ENCODE measurements at places on chromosomes 7 and 10.

GRCh38 chr7:99014113-99014985 lies 129.6 kb downstream of the SMURF1 start:
- DNase-seq = no peak

DNA sequence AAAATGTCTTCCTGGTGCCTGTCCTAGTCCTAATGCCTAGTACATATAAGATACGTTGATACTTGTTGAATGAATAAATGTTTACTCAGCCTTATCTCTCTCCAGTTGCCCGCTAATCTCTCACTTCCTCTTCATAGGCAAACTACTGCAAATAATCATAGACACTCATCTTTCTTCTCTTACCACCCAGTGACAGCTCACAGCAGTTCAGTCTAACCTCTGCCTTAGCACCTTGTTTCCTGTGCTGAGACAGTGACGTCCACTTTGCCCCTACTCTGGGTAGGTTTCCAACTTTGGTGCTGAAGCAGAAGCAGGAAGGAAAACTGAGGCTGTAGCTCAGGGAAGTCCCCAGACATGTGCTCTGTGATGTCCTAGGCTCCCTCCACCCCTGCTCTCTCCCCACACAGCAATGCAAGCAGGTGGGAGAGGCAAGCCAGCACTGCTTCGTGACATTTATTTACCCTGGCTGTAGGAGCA lies 45.5 kb upstream of the RHOBTB1 start:
- no peak for DNase-seq

DNA sequence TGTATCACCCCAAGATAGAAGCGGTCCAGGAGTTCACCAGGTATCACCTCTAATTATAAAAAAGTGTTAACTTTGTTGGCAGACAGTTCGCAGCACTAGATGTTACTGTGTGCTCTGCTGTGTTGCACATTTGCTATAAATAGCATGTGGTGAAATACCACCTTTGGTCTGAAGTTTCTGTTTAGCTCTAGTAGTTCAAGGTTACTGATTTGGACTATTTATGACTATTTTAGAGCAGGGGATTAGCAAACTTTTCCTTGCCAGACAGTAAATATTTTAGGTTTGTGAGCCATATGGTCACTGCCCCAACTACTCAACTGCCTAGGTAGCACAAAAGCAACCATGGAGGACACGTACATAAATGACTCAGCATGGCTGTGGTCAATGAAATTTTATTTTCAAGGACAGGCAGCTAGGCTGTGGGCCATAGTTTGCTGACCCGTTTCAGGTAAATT lies 16.5 kb downstream of the DENND10 start:
- DNase-seq = no peak

DNA sequence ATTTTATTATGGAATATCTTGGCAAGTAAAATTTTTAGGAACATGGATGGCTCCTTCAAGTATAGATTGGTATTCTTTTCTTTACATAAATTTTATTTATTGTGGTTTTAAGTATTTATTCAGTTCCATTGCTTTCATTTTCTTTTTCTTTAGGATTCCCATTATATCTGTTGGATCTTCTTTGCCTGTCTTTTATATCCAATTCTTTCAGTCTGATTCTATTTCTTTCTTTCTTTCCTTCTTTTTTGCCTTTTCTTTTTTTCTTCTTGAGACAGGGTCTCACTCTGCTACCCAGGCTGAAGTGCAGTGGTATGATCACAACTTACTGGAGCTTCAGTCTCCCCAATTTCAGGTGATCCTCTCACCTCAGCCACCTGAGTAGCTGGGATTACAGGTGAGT lies 74.2 kb upstream of the GLI3 start:
- no peak for DNase-seq

- no peak for DNase-seq
These were observed 62.2 kb downstream of the GFRA1 start for GRCh38 chr10:116210588-116211346.

DNA sequence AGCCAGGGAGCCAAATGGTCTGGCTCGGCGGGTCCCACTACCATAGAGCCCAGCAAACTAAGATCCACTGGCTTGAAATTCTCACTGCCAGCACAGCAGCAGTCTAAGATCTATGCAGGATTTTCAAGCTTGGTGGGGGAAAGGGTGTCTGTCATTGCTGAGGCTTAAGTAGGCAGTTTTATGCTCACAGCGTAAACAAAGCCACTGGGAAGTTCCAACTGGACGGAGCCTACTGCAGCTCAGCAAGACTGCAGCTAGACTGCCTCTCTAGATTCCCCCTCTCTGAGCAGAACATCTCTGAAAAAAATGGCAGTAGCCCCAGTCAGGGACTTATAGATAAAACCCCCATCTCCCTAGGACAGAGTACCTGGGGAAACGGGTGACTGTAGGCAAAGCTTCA lies 277.6 kb upstream of the PHF14 start:
- DNase-seq = no peak

DNA sequence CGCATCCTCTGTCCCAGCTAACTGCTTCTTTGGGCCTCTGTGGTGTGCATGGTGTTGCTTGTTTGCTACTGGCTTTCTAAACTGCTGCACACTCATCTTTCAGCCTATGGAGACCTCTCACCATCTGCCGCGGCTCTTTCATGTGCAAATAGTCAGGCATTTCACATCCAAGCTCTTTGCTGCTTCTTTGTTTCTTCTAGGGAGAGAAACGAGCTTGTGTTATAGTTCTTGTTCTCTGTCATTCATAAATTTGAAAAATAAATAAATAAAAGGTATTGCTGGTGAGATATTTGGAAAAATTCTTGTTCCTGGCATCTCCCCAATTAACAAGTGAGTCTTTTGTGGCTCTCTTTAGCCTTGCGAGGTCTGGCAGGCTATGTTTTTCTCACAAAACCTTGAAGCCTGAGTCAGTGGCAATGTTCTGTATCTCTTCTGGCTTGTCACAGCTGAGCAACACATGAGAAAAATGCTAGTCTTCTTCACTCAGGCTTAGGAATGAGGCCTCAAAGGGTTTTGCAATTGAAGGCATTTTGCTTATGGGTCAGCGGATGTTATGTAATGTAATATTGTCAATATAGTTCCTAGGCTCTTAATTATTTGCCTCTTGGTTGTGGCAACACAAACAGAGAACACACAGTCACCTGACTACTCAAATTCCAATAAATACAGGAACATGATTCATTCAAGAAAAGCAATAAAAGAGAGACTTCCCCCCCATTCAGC lies 274.0 kb downstream of the FRMD4A start:
- no peak for DNase-seq

DNA sequence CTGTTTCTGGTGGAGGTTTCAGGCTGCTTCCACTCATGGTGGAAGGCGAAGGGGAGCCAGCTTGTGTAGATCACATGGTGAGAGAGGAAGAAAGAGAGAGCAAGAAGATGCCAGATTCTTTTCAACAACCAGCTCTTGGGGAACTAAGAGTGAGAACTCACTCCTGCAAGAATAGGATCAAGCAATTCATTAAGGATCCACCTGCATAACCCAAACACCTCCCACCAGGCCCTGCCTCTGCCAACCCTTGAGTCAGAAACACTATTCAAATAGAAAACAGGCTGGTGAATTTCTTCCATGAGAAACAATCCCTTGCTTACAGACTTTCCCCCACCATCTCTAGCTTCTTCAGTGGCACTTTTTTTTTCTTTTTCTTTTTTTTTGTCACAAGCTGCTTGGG lies 317.2 kb downstream of the GPR158 start:
- DNase-seq = no peak

- no peak for DNase-seq
These were observed 29.0 kb upstream of the ADAM12 start for GRCh38 chr10:126417220-126417825.

- no peak for DNase-seq
These were observed 664.9 kb downstream of the SUGCT start for GRCh38 chr7:40799493-40800403.

- no peak for DNase-seq
These were observed 9.2 kb downstream of the HERPUD2 start for GRCh38 chr7:35685781-35686180.

DNA sequence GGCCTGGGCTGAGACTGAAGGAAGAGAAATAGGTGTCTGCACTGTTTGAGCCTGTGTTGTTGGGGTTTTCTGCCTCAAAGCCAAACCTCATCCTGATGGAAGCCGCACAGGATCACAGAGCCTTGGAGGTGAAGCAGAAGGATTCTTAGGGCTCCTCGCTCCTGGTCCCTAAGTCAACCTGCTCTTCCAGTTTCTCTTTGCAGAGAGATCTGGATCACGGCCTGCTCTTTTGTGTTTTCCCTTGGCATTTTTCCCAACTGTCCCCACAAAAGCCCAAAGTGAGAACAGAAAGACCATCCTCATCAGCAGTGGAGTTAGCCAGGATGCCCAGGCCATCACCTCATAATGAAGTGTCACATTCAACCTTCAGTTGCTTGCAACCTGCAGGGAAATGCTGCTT lies 20.3 kb upstream of the PPIA start:
- DNase-seq = no peak

DNA sequence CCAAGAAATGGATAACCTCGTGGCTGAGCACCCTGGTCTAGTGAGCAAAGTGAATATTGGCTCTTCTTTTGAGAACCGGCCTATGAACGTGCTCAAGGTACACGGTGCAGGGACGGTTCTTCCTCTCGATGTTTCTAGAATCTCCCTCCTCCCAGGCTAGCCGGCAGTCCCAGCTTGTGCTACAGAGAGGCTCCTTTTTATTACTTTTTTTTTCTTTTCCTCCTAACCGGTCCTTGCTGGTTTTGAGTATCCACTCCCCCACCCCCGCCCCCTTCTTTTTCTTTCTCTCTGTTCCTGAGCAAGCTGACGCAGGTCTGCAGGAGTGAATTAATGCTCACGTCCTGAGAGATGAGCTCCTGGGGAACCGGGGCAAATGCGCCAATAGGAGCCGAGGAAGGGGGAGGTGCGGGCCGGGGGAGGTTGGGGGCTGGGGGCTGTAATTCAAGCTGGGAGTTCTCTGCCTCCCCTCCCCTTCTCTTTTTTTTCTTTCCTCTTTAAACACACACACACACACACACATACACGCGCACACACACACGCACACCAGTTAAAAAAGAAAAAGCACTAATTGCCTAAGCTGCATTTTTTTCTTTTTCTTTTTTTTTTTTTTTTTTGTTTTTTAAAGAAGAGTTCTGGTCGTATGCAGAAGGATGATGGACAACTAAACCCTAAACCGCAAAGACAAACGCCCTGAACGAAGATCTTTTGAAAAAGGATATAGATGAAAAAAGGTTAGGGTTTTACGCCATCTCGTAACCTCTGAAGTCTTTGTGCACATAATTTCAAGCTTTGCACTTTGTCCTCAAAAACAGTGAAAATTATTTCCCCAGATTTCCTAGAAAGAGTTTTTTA lies 6.6 kb downstream of the CPA2 start:
- DNase-seq = no peak

DNA sequence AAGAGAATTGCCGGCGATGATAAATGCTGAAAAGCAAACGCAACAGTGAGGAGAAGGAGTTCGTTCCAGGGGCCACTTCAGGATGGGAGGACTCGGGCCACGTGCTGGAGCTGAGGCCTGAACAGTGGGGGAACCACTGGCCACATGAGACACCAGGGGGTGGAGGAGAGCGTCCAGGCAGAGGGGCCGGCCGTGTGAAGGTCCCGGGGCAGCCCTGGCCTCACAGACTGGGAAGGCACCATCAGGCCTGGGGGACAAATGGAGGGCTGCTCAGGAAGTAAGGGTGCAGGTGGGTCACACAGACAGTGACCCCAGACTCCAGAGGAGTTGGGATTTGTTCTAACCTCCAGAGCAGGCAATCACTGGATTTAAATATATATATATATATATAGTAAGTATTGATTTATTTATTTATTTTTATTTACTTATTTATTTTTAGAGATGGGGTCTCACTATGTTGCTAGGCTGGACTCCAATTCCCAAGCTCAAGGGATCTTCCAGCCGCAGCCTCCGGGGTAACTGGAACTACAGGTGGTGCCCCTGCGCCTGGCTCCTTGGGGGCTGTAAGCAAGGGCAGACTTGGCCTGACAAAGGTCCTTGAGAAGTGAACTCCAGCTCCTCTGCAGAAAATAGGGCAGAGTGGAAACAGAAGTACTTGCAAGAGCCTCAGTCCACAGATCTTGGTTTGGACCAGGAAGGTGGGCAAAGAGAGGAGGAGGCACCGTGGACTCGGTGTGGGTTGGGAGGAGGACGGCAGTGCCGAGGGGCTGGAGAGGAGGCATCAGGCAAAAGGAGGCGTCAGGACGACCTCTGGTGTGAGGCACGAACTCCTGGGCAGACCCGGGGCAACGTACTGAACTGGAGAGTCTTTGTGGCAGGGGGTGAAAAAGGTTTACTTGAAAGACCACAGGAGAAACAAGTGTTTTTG lies 57.3 kb downstream of the TCERG1L start:
- no peak for DNase-seq

DNA sequence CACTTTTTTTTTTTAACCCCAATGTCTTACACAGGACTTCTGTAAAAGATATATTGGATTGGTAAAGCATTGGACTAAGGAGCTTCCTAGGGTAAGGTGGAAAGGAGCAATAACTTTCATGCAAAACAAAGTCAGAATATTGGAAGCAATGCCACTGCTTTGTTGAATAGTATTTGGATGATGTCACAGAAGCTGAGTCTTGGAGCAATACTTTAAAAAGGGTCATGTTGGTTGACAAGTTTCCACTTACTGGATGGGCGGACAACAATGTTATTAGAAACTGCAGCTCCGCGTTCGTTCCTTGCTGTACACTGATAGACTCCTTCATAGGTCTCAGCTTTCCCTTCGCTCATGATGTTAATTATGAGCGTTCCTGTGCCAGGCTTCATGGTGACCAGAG lies 101.9 kb upstream of the LAMB4 start:
- no peak for DNase-seq

GRCh38 chr7:120028636-120029035 lies 244.3 kb upstream of the KCND2 start:
- no peak for DNase-seq

DNA sequence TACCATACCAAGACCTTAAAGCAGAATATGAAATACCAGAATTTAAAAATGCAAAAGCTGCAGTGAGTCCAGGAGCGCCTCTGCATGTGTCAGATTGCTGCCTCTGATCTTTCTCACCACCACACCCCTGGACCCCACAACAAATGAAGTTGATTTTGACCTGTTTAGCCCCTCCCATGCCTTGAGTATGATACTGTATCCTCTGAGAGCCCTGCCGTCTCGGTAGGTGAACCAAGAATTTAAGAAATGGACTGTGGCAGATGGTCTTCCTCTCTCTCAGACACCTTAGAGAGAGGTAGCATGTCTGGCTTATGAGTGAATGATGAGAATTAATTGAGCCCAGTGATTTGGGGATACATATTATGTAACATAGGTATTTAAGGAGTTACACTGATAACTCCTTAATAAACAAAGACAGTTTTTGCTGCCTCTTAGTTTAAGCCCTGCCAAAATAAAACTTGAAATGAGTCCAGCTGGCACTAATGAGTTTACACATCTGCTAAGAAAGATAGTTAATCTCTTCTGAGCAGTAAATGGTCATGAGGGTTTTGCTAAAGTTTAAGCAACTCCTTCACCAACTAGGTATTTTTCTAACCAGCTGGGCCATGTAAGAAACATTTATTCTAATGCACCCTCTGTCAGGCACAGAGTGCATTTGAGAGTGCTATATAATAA lies 4.5 kb upstream of the TFPI2 start:
- DNase-seq = no peak

GRCh38 chr10:79316671-79317431 lies 30.4 kb upstream of the PPIF start:
- DNase-seq = no peak
